ENCODE measurements at places on chromosomes 7 and 10. TPM values are rescaled to one million over a fixed set of nuclear protein-coding genes. Genes with fewer than 3 reads are reported as not detected.

DNA sequence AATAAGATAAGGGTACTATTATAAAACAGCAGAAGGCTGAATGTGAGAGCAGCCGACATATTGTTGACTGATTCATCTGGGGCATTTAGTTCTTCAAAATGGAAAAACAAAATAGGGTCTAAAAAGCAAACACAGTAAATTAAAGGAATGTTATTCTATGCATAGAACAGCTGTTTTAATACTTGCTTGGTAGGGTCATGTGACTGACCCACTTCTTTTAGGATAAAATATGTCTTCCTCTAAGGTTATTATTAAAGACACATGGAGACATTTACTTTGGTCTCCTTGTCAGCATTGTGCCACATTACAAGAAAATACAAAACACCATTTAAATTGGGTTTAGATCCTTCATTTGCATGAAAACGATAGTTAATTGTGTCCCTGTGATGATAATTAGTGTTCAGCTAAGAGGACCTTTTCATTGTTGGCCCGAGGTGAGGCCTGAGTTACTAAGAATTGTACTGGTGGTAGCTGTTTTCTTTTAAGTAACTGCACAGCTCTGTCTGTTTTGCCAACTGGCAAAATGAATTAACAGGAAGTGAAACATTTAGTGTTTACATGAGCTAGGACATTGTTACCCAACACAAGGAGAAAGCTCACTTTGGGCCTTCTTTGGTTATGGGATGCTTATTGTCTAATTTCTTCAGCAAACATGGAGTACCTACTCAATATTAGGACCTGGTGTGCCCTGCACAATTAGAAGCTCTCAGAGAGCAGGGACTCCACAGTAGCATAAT, 764.4 kb downstream of the LRMDA start:
- no peak for DNase-seq

- DNase-seq, result no peak
Observed at GRCh38 chr7:19094598-19095352, 22.7 kb downstream of the TWIST1 start.

DNA sequence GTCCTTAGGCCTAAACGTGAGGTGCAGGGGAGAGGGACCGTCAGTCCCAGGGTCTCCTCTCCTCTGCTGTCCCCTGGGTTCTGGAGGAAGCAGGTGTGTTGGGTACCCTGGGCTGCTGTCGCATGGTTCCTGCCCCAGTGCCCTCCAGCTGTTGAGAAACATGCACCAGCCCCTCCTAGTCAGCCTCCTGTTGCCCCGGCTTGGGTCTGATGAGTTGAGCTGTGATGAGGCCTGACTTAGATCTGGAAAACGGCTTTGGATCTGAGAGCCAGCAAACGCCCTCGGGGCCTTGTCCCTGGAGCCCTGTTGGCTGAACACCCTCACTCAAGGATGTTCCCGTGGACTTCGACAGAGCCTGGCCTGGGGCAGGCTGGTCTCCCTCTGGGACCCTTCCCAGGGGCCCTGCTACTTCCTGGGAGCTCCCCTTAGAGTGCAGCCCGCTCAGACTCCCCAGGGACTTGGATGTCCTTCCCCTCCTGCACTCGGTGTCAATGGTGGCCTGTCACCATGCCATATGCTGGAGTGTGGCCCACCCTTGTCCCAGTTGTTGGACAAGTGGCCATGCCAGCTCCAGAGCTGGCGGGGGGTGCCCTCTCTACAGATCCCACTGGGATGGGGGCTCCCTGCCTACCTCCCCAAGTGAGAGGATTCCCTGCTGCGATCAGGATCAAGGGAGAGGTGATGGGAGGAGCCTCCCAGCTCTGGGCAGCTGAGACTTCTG, 12.3 kb downstream of the ZNF316 start:
- no peak for DNase-seq

DNA sequence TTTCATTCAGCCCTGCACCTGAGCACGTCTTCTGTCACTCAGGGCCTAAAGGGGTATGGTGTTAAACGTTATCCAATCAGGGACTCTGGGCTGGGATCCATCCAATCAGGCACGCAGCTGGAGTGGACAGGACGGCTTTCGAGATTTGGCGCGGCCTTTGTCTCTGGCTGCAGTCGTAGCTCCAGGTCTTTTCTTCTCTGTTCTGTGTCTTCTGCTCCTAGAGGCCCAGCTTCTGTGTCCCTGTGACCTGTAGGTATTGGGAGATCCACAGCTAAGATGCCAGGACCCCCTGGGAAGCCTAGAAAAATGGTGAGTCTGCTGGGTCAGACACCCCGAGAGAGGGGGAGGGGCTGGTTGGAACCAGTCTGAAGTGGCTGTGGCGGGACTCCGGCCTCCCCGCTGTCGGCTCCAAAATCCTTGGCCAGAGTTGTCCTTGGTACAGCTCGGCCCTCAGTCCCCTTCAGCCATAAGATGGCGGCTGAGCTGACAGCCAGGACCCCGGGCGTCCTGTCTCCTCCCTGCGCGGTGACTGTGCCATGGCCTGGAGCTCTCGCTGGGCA, 11.7 kb upstream of the ZNF680 start:
- peak; percentile 21 for DNase-seq

DNA sequence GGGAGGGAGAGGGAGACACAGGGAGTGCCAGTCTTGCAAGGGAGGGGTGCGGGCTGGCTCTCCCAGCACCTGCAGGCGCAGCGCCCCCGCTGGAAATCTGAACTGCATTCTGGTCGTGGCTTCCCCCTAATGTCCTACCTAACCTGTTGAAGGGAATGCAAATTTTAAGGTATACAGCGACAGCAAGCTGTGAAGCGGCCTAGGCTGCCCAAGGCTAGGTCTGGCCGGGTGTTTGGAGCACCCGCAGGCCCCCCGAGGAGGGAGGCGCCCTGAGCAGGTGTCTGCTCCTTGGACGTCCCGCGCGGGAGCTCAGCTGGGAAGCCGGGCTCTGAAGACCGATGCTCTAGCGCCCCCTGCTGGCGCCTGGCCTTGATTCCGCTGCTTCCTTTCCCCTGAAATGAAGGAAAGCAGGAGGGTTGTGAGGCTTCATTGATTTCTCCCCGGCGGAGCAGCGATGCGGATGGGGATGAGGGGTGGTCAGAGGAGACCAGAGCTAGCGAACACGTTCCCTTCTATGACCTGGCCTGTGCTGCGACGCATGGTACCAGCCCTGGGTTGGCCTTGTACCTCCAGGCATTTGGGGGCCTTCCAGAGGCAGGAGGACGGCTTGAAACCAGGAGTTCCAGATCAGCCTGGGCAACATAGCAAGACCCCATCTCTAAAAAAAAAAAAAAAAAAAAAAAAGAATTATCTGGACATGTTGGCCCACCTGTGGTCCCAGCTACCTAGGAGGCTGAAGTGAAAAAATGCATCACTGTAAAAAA, 601.3 kb downstream of the GALNT17 start:
- DNase-seq, result peak; percentile 72

GRCh38 chr7:50728184-50728583, 54.5 kb downstream of the GRB10 start:
- no peak for DNase-seq

DNA sequence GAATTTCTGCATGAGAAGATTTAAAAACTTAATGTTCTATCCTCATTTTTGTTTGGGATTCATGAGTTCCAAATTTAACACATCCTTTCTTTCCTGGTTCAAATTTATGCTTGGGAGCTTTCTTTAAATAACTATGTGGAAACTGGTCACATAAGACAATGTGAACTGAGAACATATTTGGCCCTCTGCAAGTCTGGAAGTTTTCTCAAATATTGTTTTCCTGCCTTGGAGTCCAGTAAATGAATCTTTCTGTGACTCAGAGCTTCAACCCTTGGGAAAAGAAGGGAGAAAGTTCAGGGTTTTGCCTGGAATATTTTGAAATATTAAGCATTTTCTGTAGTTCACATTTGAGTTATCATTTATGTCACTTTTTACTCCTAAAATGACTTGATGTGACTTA, 559.0 kb upstream of the NRP1 start:
- DNase-seq, result no peak

DNA sequence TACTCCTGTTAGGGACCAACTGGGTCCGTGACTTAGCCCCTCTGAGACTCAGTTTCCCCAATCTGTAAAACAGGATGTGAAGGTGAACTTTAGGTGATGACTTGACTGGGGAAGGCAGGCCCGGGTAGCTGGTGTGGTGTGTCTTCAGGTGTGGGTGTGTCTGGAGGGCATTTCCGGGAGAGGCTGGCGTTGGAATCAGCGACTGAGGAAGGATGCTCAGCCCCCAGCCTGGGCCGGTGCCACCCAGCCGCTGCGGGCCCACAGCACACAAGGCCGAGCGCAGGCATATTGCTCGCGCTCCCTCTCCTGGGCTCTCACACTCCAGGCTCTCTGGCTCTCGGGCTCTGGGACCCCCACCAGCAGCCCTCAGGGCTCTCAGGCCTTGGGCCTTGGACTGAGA, 31.7 kb upstream of the CNPY1 start:
- DNase-seq, result no peak

GRCh38 chr10:27527666-27528295, 23.7 kb downstream of the RAB18 start:
- no peak for DNase-seq

DNA sequence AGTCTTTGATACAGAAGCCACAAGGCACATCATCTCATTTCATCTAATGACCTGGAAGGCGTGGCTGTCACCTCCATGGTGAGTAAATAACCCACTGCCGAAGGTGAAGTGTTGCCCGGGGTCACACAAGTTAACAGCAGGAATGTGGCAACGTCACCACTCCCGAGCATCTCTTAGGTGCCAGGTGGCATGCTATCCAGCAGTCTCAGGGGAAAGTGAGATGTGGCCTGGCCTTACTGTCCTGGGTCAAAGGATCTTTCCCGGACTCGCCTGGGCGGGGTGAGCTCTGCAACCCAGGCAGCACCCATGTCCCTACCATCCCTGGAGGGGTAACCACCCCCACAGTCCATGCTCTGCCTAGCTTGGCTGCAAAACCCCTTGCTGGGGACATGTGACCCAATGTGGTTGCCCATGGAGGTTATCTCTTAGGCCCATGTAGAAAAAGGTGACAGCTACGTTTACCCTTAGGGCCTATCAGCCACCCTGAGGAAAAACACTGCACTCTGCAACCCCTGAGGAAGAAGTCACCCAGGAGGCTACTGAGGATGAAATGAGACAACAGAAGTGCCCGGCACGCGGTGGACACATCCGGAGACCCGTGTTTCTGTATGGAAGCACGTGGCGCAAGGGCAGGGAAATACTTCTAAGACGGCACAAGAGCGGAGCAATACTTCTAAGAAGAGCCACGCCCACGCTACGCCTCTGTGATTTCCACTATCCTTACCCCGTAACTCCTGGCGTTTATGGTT, 52.0 kb downstream of the BAIAP2L1 start:
- no peak for DNase-seq

DNA sequence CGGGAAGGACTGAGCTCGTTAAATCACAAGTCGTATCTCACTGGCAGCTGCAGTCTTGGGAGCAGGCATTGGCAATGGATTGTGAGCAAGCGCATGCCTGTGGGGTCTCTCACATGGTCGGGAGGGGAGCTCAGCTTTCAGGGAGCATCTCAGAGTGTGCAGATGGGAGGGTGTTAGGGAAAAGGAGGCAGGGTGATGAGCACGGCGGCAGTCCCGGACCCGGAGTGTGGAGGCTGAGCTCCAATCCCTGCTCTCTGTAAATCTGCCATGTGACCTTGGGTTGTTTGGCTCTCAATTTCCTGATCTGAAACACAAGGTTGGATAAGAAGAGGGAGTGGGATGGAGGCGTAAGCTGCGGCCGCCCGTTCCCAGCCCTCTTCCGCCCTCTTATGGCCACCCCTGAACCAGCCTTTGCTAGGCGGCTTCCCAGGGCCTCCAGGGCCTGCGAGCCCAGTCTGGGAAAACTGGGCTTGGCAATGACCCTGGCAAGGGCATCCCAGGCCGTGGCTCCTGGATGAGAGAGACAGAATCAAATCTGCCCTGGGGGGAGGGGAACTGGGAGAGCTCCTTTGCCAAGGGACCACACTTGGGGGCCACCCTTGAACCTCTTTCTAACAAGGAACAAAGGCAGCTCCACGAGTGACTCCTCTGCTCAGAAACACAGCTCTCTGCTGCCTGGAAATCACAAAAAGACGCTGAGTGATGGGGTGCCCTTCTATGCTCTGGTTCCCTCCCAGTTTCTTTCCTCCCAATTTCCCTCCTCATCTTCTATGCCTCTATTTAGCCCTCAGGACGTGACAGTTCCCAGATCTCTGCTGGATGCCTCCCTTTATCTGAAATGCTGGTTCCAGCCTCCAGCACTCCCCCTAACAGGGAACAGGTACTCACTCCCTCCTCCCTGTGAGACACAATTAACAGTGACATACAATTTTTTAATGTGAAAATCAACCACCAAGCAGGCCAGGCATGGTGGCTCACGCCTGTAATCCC, 41.7 kb upstream of the LOXL4 start:
- DNase-seq, result peak; percentile 84

DNA sequence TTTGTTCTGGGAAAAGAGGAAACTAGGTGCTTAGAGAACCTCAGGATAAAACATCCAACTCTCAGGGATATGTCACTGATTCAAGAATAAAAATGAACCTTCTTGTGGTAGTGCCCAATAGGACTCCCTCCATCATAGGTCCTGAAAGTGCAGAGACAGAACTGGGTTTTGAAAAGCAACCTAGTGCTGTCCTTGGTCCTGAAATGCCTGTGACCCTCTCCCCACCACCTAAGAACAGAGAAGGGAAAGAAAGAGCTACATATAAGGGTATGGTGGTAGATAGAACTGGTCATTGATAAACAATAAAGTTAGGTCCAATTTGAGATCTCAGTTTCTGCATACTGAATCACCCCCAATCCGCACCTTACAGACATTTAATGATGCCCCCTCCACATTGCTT, 953.3 kb downstream of the XPNPEP1 start:
- DNase-seq, result no peak

The SDK1 gene
- total RNA-seq, result 10.5 TPM

The C10orf53 gene
- total RNA-seq, result not detected

The CDHR3 gene
- not detected for total RNA-seq

The FKBP9 gene
- 62.9 TPM for total RNA-seq
